ENCODE measurements at places on chromosomes 7 and 10.
A peak's percentile ranks its signal among the peaks of the same experiment; 100 is the strongest.

DNA sequence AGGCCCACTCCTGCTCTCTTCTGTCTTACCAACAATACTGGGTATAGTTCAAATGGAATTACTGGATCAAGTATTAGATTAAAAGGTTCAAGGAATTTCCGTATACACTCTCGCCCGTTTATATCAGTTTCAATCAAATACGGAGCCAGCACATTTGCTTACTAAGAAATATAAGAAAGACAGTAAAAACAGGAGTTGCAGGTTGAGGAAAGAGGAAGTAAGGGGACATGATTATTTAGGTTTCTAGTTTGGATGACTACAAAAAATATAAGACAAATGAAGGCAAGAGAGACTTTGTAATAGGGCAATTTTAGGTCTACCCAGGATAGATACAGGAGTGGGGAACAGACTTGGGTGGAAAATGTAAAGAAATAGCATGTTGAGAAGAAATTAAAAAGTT lies 109.9 kb upstream of the ABI1 start:
- DNase-seq = no peak

- DNase-seq = no peak
Measured at GRCh38 chr10:29809383-29809782, 174.6 kb upstream of the SVIL start.

DNA sequence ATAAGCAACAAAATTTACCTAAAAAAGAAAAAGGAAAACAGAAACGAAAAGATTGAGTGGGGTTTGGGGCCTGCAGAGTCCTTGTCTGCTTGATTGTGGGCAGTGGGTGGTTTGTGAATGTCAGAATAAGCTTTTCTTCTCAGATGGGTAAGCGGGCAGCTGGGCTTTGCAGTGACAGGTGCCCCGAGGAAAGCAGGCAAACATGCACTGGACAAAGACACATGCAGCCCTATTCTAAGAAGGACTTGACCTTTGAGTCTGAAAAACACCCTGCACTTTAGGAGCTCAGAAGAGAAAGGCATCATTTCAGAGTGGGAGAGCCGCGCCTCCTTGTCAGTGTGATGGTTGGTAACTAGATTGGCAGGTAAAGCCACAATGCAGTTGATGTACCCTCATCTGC lies 562.7 kb downstream of the PTPRN2 start:
- DNase-seq = no peak

DNA sequence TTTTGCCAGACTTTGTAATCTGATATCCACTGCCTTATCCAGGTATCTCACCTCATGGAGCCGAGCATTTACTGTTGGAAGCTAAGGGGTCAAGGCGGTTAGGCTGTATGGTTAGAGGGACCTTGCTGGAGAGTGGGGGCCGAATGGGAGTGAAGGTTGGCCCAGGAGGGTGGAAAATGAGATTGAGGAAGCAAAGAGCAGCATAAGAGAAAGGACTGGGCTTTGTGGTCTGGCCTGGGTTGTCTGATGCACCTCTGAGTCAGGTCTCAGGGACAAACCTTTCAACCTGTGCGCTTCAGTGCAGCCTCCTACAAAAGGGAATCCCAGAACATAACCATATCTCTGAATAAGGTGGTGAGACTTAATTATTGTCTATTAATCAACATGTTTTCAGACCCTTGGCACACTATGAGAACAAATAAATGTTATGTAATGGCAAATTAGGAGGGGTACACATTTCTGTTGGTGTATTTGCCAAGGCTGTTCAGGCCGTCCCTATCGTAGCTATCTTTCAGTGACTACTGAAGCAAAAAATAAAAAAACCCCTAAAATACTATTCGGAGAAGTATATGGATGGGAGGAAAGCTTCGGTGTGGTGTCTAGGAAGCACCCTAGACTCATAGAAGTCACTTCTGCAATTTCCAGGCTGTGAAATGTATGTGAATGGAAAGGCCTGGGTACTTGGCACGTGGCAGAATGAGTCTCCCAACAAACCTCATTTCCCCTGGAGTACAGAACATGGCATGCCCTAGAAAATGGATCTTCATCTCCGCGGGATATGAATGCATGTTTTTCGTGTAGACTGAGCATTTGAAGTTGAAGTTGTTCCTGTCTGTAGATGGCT lies 4.3 kb downstream of the CAMK1D start:
- DNase-seq = no peak

DNA sequence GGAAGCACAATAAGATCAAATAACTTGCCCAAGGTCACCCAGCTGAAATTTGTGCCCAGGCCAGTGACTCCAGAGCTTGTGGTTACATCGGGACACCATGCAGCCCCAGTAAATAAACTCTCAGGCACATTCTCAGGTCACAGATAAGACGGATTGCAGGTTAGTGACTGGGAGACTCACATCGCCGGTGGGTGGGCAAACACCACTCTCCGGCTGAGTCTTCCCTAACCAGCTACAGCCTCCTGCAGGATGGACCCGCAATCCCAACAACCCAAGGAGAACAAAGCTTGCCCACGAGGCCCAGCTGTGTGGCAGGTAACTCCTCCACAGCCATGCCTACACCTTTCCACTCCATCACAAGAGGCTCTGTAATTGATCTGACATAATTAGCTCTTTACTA lies 81.7 kb upstream of the EFCAB10 start:
- no peak for DNase-seq

GRCh38 chr10:3396116-3396515 lies 223.5 kb upstream of the PITRM1 start:
- no peak for DNase-seq

- no peak for DNase-seq
Measured at GRCh38 chr7:22731766-22732165, 4.8 kb downstream of the IL6 start.

GRCh38 chr10:13707156-13707881 lies 120.6 kb downstream of the PRPF18 start:
- DNase-seq = peak; percentile 14

DNA sequence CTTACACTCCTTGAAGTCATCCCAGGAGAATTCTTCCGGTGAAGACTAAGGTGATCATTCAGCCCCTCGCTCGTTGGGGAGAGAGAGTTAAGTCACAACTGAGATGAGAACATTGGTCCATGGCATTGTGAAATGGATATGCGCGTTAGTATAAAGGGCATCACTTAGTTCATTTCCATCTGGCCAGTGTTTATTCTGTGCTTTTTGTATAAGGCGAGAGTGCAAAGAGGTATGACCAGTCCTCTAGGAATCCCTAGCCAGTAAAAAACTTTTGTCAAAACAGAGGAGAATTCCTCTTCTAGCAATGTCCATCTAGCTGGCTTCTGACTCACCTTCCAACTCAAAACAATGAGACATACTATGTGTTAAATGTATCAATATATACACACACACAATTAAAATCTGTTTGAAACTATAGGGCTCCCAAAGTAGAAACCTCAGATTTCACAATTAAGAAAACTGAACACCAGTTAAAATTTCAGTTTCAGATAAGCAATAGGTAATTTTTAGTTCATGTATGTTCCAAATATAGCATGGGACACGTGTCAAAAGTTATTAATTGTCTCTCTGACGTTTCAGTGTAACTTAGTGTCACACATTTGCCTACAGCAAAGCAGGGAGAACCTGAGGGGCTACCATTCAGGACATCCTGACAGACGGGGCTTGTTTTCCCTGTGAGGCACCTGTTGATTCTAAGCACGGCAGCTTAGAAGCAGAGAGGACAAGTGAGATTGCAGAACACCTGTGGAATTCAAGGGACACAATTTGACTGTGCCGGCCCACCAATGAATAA lies 158.9 kb downstream of the KLF6 start:
- DNase-seq = no peak

DNA sequence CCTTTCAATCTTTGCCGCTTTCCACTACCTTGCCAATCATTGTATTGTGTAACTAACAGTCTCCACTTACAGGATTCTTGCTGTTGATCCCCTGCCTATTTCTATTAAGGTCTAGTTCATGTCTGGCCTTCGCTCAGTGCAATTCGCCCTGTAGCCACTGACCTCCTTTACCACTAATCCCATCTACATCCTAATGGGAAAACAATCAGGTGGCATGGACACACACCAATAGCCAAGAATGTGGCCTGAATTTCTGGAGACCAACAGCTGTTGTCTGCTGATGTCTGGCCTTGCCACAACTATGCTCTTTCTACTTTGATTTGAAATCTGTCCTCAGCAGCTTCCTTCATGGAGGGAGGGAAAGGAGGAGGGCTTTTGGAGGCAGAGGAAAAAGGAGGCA lies 546.2 kb downstream of the SORCS3 start:
- no peak for DNase-seq

DNA sequence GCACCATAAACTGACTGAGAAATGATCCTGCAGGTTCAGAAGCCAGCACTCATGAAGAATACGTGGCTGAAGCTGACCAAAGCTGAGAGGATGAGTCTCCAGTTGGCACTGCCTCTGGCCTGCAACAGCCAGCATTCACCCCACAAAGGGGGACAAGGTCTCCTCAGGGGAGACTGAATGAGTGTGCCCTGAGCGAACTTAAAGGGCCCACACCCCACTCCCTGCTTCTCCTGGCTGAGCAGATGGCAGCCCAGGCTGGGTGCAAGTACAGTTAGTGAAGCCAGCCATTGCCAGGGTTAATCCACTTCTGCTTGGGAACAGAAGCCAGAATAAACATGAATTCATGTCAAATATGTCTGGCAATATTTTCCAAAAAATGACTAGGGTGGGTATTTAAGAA lies 98.1 kb downstream of the PPP1R17 start:
- no peak for DNase-seq

- DNase-seq = no peak
Measured at GRCh38 chr7:29565224-29565630, 1.6 kb downstream of the PRR15 start.

GRCh38 chr10:73079779-73080541 lies 16.7 kb downstream of the P4HA1 start:
- no peak for DNase-seq

DNA sequence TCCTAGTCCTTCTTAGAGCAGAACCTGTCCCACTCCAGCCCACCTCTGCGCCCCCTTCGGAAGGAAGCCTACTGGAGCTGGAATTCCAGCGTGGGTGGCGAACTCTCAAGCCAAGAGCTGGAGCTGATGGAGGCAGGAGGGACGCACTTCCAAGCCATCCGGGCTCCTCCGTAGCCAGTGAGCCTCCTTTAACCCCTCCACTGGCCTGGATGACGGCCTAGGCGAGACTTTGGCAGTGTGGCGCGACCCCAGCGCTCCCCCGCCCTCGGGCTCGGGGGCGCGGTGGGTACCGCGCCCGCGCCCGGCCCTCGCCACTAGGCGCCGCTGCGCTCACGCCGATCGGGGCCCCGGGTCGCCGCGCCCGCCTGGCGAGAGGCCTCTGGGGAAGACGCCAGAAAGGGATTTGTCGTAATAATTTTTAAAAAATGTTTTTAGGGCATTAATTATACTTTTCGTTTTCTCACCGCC lies 5.1 kb upstream of the EMX2 start:
- no peak for DNase-seq

GRCh38 chr10:71995887-71996575 lies 31.8 kb downstream of the CHST3 start:
- DNase-seq = no peak

GRCh38 chr10:29448125-29448524 lies 159.3 kb downstream of the LYZL1 start:
- no peak for DNase-seq

DNA sequence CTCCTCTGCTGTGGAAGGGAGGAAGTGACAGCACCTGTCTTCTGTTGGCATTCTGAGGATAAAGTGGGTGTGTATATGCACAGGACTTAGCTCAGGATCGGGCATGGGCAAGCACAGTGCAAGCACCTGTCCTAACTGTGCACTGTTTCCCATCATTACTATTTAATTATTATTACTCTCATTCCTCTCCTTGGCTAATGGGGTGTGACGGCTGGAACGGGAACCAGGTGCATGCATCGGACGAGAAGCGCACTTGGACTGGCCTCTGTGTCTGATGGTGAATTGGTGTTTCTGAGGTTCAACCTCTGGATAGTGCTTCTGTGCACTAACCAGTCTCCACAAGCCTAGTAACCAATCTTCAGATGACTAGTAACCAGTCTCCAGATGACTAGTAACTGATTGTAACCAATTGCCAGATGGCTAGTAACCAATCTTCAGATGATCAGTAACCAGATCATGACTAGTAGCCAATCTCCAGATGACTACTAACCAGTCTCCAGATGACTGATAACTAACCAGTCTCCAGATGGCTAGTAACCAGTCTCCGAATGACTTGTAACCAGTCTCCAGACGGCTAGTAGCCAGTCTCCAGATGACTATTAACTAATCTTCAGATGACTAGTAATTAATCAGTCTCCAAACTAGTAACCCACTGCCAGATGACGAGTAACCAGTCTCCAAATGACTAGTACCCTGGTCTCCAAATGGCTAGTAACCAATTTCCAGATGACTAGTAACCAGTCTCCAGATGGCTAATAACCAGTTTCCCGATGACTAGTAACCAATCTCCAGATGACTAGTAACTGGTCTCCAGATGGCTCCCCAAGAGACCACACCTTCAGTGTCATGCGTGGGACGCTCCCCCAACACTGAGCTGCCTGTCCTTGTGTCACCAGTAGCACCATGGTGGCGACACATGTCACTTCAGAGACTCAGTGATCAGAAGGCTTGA lies 85.8 kb downstream of the PAXIP1 start:
- DNase-seq = no peak

DNA sequence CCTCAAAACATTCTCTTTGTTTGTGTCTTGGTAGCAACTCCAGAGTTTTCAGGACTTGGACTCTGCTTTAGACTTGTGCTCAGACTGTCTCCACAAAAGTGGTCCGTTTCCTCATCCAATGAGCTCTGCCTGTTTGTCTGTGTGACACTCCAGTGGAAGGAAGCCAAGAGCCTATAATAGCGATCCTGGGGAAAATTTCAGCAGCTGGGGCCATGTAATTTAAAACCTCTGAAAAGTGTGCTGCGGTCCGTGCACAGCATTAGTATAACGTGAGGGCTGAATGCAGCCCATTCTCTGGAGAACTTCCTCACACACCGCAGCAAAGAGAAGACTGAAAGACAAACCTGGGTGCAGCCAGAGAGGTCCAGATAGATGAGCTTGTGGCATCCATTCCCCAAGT lies at the start of gene LRRC17:
Gene LRRC17, plus strand, starts transcription at position 259 of the 400 bp plus-strand sequence. CDS start 20,914 bp downstream, outside the sequence.
- no peak for DNase-seq

DNA sequence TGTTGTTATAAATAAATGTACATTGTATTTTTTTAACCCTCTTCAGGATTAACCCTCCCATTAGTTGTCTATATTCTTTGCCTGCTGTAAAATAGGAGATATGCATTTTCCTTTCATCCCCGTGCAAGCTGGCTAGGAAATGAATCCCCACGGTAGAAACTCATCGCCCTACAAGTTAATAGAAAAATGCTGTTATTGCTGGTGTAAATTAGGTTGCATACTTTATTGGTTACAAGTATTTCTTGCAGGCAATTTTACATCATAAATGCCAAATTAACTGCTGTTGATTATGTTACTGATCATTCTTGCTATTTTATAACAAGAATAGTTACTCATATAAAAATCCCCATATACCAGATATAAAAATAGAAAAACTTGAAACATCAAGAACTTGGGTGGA lies 454.2 kb upstream of the KLF6 start:
- no peak for DNase-seq

DNA sequence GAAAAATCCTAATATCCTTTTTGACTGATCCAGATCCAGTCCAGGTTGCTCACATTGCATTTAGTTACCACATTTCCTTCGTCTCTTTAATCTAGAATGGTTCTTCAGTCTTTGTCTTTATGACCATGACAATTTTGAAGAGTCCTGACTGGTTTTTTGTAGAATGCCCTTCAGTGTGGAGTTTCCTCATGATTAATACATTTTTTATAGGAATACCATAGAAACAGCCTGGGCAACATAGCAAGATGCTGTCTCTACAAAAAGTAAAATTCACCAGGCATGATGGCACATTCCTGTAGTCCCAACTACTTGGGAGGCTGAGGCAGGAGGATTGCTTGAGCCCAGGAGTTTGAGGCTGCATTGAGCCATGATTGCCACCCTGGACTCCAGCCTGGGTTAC lies 285.0 kb upstream of the KAT6B start:
- no peak for DNase-seq
